ENCODE measurements at places on chromosomes 12 and 14.

DNA sequence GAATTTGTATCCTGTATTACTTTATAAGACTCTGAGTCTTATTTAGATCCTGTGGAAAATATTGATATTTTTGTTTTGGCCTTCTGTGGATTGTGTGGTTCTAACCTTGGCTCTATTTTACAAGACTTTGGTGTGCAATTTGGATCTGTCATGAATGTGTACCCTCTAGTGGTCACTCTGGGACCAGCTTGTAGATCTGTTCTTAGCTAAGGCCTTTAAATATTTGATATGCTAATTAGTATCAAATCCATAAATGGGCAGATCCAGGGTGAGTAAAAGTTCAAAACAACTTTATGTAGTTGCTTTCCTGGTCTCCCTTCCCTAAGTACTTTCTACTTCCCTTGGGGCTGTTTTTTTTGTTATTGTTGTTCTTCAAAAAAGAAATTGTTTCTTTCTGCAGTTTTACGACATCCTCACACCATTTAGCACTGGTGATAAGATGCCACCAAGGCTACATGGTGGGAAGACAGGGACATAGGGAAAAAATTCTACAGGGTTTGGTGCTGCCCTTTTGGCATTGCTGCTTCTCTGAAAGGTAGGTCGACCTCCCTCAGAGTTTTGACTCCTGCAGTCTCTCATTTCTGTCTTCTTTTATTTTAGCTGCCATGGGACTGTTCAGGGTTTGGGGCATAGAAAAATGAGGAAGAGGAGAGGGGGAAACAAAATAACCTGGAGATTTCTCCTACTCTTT, 238.5 kb downstream of the GPHN start:
- peak; percentile 4 for DNase-seq

- no peak for DNase-seq
Measured at GRCh38 chr14:23171222-23171975, 12.1 kb downstream of the SLC7A8 start.

DNA sequence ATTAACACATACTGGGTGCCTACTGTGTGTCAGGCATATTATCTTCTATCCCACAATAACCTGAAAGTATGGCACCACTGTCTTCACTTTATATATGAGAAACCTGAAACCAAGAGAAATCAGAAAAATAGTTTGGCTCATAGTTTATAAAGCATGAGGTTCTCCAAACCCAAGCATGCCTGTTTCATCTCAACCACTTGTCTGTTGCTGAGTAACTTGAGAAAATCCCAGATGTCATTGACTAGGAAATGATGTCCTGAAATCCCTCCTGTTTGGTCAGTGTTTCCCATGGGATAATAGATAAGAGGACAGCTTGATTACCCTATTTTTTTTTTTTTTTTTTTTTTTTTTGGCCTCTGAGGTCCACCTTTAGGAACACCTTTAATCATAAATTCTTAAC, 2.6 kb upstream of the IFNG-AS1 start:
- DNase-seq, result no peak

- no peak for DNase-seq
Measured at GRCh38 chr14:99177046-99177655, 94.8 kb downstream of the BCL11B start.

DNA sequence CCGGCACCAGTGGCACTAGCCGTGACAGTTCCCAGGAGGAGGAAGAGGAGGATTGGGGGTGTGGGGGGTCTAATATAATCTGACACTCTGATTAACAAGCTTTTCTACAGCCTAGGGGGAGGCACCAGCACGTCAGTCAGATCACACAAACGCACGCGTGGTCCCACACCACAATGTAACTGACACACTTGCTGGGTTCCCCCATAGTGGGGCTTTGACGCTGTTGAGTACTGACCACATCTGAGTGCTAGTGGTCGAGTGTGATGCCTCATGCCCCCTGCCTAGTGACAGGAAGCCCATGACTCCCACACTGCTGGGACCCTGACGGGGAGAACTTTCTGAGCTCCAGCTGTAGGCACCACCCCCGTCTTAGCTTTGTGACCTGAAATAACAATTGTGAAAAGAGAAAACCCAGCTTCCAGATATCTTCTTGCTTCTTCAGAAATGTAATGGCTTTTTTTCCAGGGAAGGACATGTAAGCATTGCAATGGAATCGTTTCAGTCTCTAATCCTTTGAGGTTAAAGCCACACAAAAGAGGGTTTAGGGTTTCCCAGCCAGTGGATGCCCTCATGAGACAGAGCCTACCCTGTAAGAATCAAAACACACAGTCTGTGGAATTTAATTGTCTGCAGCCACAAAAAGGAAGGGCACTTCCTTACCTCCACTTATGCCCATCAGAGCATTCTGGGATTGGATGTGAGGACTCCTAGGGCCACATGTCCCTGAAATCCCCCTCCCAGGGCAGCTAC, 183.9 kb downstream of the PIWIL1 start:
- peak; percentile 6 for DNase-seq

- peak; percentile 64 for DNase-seq
Measured at GRCh38 chr14:102088012-102088792, 1.4 kb upstream of the HSP90AA1 start.

GRCh38 chr14:74476607-74477006, 16.5 kb downstream of the NPC2 start:
- DNase-seq, result no peak

GRCh38 chr14:100670017-100670752, 56.5 kb upstream of the DLK1 start:
- no peak for DNase-seq

DNA sequence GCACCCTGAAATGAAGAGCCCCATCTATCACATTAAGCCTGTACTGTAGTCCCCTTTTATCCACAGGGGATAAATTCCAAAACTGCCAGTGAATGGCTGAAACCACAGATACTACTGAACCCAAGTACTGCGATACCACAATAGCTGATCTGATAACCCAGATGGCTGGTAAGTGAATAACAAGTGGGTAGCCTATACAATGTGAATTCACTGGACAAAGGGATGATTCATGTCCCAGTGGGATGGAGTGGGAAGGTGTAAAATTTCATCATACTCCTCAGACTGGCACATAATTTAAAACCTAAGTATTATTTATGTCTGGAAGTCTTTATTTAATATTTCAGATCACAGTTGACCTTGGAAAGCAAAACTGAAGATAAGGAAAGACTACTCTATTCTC, 201.3 kb downstream of the GPHN start:
- no peak for DNase-seq

GRCh38 chr12:132827763-132828703, 636 bp downstream of the GOLGA3 start:
- peak; percentile 38 for DNase-seq

DNA sequence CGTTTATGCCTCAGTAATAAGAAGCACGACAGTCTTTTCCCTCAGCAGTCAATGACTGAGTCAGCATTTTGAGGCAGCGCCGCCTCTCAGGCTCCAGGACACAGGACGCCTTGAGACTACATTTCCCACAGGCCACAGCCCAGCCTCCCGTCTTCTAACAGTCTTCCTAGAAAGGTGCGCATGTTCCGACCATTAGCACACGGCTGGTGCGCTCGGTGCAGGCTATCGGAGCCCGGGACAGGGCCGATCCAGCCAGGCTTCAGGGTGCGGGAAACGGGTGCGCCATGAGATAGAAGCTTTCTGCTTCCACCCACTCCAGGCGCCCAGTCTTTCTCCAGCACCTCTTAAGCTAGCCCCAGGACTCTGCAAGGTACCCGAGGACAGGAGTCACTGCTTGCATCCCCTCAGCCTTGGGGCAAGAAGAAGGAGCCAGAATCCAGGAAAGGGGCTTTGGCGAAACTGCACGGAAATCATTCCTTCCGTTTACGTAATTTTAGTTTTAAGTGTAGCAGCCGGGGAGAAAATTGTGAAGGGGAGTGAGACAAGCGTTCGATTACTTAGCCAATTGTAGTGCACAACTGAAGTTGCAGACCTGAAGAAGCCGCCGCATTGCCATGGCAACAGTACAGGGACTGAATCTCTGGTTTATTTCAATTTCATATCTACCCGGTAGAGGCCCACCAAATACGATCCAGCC, 54.0 kb downstream of the ZNF641 start:
- DNase-seq, result peak; percentile 44

- no peak for DNase-seq
Measured at GRCh38 chr14:103555559-103556337, 6.7 kb downstream of the BAG5 start.

DNA sequence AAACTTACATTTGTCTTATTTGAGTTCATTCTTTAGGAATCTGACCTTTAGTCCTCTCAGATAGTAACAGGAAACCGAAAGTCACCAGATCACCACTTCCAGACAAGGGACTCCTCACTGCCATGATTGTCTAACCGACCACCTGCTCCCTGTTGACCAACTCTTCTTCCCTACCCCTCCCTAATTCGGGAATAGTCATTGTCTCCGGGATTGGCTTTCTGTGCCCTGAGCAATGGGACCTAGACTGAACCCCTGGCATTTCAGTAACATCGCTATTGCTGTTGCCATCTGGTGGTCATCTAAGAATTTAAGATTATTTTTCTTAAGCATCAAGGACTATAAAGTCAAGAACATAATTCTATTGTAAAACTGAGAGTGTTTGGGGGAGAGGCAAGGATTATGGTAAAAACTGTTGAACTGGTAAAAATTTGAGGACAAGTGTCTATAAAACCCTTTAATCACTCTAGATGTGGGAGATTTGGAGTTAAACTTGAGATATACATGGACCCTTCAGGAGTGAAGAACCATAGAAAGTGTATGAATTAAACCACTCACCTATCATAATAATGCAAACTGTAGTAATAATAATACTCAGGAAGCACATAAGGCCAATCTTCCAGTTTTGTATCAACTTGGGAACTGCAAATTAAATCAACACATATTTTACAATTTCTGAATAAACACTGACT, 6.3 kb downstream of the CLEC2A start:
- peak; percentile 19 for DNase-seq

GRCh38 chr14:30796707-30797106, 77.7 kb upstream of the COCH start:
- no peak for DNase-seq

DNA sequence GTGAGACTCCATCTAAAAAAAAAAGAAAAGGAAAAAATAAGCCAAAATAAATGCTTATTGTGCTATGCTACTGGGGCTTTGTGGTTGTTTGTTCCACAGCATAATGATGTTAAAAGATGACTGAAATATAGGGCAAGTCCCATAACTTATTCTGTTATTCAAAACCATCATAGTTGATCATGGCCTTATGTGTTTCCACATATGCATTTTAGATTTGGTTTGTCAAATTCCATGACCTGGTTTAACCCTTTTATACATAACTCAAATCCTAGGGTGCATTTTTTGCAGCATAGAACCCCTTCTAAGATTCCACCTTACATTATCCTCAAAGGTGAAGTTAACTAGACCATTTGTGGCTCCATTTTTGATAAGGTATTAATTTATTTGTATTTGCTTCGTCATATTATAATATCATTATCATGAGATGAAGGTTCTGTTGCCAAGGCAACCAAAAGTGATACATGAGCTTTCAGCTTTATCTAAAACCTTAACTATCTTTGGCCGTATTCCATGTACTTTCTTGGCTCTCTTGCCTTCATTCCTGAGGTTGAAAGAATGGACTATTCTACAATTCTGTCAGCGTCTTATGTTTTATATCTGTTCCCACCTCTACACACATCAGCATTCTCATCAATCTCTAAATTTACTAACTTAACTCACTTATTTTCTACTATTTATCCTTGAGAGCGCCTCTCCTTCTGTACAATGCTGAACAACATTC, 138.7 kb upstream of the DYRK2 start:
- DNase-seq, result no peak

GRCh38 chr12:18045446-18045992, 44.5 kb downstream of the RERGL start:
- no peak for DNase-seq

GRCh38 chr14:44960146-44960545, 1.6 kb downstream of the KLHL28 start:
- DNase-seq, result no peak

- DNase-seq, result no peak
Measured at GRCh38 chr14:36524220-36524837, 4.3 kb upstream of the NKX2-1 start.

GRCh38 chr12:5377997-5378592, 53.8 kb upstream of the NTF3 start:
- no peak for DNase-seq

DNA sequence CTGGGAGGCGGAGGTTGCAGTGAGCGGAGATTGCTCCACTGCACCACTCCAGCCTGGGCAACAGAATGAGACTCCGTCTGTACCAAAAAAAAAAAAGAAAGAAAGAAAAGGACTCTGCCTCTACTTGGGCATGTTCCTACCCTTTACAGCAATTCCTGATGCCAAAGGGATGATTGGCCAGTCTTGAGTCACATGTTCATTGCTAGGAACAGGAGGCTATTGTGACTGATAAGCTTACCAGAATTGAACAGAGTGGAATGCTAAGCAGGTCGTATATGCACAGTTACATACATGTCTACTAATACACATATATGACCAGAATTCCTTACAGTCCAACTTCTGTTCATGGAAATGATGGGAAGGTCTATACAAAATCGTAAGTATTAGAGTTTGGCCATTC, 34.3 kb downstream of the KLHDC1 start:
- no peak for DNase-seq

GRCh38 chr12:118850244-118850825, 131.0 kb upstream of the SRRM4 start:
- DNase-seq, result peak; percentile 4

DNA sequence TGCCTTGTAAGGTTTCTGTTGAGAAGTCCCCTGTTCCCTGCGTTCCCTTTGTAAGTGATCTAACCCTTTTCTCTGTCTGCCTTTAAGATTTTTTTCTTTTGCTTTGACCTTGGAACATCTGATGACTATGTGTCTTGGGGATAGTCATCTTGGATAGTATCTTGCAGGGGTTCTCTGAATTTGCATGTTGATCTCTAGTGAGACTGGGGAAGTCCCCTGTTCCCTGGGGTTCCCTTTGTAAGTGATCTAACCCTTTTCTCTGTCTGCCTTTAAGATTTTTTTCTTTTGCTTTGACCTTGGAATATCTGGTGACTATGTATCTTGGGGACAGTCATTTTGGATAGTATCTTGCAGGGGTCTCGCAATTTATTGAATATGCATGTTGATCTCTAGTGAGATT, 38.2 kb upstream of the TMX1 start:
- DNase-seq, result no peak

DNA sequence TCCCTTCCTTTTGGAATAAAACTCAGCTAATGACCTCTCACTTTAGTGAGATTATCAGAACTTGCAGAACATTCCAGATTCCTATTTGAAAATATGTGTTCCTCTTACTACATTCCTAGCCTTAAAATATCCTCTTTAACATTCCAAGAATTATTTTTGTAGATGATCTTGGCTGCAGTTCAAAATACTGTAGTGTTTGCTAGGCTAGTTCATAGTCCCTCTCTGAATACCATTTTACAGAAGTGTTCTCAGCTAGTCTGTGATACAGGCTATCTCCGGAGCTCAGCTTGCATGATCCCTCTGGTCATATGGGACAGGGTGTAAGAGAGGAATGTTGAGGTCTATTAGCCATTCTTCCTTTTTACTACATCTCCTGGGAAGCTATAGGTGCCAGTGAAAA, 17.6 kb upstream of the GPR33 start:
- DNase-seq, result no peak

All from activated T-cell treated with anti-CD3 and anti-CD28 coated beads, Interleukin-2, amount 50 U/mL, for 72 hours (primary cell).